ENCODE measurements at places on chromosomes 3 and 15.

DNA sequence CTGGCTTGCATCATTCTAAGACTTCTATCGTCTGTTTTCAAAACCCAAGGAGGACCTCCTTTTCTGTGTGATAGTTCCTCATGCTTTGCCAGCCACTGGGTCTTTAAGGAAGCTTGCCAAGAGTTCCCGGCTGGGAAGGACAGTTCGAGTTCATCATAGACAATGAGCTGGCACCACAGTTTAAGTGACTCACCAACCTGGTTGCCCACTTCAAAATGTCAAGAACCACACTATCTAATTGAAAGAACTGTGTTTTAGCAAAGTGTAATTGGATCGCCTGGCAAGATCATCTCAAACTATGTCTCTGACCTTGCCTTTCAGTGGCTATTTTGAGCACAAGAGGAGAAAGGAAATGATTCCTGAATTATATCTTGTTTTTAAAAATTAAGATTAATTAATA lies 27.9 kb downstream of the SOX2 start:
- peak; percentile 53 for DNase-seq

DNA sequence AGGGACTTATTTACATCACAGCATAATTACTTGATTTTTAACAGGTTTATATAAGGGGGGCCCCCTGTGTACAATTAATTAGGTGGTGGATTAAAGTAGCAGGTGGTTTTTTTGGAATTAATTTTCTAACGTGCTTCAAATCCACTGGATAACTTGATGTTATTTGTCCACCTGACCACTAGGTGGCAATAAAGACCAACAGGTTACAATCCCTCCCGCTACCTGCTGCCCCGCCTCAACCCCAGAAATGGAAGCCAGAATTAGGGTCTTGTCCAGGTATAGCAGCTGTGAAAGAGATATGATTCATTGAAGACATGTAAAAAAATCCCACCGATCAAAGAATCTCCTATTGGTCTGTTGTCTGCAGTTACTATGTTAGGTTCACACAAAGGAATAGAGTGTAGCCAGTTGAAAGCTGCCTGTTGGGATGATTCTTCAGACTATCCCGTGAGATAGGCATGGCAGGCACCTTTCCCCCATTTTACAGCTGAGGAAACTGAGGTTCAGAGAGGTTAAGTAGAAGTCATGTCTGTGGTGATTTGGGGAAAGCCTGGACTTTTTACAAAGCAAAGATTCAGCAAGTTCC lies 44.0 kb downstream of the MFSD1 start:
- DNase-seq, result peak; percentile 5

DNA sequence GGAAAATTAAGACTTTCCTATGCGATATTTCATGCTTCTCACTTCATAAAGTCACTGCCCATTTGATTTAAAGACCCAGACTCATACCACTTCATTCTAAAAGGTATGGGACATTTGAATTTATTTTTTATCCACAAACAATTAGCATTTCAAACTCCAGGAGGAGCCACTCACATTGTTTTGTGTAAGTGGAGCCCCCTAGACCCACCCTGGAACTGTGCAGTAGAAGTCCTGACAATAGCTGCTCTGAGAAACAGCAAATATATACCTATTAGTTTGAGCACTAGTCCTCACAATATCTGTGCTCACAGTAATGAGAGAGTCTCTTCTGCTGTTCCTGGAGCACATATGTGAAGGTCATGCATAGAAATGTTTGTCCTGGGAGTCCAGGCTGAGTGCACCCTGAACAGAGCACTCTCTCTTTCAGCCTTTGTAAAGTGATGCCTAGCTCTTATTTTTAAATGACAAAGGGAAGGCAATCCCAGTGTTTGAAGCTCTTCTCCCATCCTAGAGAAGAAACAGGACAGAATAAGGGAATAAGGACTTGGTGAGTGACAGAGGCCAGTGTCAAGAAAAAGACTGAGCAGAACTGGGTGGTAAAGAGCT lies 127.5 kb upstream of the STRIT1 start:
- no peak for DNase-seq

GRCh38 chr3:148219999-148220398 lies 477.7 kb upstream of the AGTR1 start:
- no peak for DNase-seq

GRCh38 chr3:133887803-133888703 lies 7.6 kb downstream of the RAB6B start:
- peak; percentile 20 for DNase-seq

DNA sequence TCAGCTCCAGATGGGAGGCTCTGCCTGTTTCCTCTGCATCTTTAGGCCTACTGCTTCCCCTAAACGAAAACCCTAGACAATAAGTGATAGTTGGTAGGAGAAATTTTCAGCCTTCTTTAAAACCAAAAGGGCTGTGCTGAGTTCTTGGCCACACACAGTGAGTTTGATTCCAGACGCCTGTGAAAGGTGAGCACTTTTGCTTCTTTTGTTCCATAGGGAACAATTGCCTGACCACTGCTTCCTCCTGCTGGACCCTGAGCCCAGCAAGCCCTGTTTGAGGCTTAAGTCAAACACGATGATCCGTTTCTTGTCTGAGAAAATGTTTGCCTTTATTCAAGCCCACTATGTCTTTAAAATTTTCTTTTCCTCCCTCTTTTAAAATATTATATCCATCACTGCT lies 493.9 kb downstream of the ZIC1 start:
- peak; percentile 5 for DNase-seq

GRCh38 chr3:141294848-141295247 lies 63.2 kb downstream of the PXYLP1 start:
- DNase-seq, result peak; percentile 33

GRCh38 chr15:45100884-45101625 lies 12.9 kb downstream of the DUOX2 start:
- no peak for DNase-seq

DNA sequence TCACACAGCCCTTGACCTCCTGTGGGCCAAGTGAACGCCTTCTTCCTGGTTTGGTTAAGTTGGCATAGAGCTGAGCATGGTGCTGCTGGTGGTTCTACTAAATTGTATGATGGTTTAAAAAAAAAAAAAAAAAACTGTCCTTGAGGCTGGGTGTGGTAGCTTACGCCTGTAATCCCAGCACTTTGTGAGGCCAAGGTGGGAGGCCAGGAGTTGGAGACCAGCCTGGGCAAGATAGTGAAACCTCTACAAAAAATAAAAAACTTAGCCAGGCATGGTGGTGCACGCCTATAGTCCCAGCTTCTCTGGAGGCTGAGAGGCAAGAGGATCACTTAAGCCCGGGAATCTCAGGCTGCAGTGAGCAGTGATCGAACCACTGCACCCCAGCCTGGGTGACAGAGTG lies 58.9 kb upstream of the FLNB start:
- no peak for DNase-seq

GRCh38 chr3:76138921-76139320 lies 353.6 kb upstream of the ZNF717 start:
- DNase-seq, result no peak

GRCh38 chr3:189944285-189945145 lies 176.2 kb downstream of the P3H2 start:
- no peak for DNase-seq

DNA sequence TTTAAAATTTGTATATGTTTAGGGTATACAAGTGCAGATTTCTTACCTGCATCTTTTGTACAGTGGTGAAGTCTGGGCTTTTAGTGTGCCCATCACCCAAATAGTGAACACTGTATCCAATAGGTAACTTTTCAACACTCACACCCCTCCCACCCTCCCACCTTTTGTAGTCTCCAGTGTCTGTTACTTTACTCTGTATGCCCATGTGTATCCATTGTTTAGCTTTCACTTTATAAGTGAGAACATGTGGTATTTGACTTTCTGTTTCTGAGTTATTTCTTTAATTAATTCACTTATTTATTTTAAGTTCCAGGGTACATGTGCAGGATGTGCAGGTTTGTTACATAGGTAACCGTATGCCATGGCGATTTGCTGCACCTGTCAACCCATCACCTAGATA lies 124.8 kb upstream of the NEO1 start:
- no peak for DNase-seq

All from SJSA1 (cell line).